ENCODE measurements at places on chromosomes 12 and 14.

GRCh38 chr12:56243731-56244181 is 13.9 kb downstream of the SLC39A5 start:
- no peak overlapping the region for H3K27ac ChIP-seq
- no peak overlapping the region for H3K4me3 ChIP-seq
- no peak for DNase-seq

DNA sequence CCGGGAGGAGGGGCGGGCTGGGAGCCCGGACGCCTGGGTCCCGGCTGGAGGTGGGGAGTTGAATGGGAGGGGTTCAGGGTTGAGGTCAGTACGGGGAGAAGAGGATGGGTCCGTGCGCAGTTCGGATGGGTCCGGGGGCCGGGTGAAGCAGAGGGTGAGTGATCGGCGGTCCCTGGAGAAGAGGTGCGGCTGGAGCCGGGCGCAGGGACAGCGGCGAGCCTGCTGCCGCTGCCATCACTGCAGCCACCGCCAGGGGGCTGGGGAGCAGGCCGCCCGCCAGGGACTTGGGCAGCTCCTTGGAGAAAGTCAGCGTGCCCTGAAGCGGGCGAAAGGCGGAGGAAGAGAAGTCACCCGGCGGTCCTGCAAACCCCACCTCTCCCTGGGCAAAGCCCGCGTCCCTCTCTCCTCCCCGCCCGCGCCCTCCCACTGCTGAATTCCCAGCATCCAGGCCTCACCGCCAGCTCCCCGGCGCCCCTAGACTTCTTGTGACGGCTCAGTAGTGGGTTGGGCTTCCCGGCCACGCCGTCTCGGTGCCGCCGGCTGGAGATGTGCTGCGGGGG is 6.0 kb upstream of the GPR84 start:
- H3K27me3 ChIP-seq, result no peaks in the 10 kb centered on the region
- DNase-seq, result no peak

GRCh38 chr14:89000007-89000942 is 175.8 kb downstream of the TTC8 start:
- H3K4me1 ChIP-seq, result no peaks in the 10 kb centered on the region
- no peak for DNase-seq
- H3K27ac ChIP-seq, result no peak overlapping the region
- H3K4me3 ChIP-seq, result no peak overlapping the region

GRCh38 chr14:81162941-81163340 is 57.8 kb downstream of the GTF2A1 start:
- no peaks in the 10 kb centered on the region for H3K4me1 ChIP-seq
- no peak overlapping the region for H3K4me3 ChIP-seq
- H3K27ac ChIP-seq, result no peak overlapping the region
- DNase-seq, result no peak

All from CD8-positive, alpha-beta memory T cell (primary cell).